ENCODE measurements at places on chromosomes 3 and 15.

- no peak for DNase-seq
Observed at GRCh38 chr3:189981668-189982067, 139.0 kb downstream of the P3H2 start.

- DNase-seq = no peak
Observed at GRCh38 chr3:59519094-59519493, 469.3 kb upstream of the CFAP20DC start.

GRCh38 chr15:65171428-65171827, 13.7 kb downstream of the CLPX start:
- DNase-seq = no peak

DNA sequence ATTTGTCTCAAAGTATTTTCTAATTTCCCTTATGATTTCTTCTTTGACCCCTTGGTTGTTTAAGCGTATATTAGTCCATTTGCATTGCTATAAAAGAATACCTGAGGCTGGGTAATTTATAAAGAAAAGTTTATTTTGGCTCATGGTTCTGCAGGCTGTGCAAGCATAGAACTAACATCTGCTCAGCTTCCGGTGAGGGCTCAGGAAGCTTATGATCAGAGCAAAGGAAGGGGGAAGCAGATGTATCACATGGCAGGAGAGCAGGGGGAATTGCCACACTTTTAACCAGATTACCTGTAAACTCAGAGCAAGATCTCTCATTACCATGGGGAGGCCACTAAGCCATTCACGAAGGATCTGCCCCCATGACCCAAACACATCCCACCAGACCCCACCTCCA, 148.2 kb downstream of the PDE8A start:
- no peak for DNase-seq

DNA sequence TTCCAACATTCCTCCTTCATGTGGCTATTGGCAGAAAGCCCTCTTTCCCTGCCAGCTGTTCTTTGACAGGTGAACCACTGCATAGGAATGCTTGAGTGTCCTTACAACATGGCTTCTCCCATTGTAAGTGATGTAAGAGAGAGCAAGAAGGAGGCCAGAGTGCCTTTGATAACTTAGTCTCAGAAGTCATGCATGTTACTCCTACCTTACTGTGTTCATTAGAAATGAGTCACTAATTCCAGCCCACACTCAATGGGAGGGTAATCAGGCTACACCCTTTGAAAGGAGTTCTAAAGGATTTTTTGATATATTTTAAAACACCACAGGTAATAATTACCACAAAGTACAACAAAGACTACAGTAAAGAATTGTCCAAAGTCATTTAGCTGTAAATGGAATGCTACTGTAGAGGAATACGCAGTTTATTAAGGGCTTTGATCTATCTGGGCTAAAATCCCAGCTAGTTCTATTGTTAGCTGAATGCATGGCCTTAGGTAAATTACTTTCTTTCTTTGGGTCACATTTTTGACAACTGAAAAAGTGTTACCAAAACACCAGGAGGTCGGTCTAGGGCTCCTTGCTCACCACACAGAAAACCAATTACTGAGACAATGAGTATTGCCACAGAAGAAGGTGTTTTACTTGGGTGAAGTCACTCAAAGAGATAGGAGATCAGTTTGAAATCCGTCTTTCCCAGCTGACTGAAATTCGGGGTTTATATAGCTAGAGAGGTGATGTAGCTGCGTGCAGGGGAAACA, 154.9 kb downstream of the GRM7 start:
- DNase-seq = no peak

Measured in stimulated activated CD8-positive, alpha-beta memory T cell treated with anti-CD3 and anti-CD28 coated beads, Interleukin-7, amount 100 ng/mL, for 1 hour (primary cell).